Stimulated activated naive CD4-positive, alpha-beta T cell (primary cell): ENCODE measurements at places on chromosomes 4 and X.

- no peak for DNase-seq
Measured at GRCh38 chr4:1728061-1728980, 7.0 kb downstream of the TACC3 start.

DNA sequence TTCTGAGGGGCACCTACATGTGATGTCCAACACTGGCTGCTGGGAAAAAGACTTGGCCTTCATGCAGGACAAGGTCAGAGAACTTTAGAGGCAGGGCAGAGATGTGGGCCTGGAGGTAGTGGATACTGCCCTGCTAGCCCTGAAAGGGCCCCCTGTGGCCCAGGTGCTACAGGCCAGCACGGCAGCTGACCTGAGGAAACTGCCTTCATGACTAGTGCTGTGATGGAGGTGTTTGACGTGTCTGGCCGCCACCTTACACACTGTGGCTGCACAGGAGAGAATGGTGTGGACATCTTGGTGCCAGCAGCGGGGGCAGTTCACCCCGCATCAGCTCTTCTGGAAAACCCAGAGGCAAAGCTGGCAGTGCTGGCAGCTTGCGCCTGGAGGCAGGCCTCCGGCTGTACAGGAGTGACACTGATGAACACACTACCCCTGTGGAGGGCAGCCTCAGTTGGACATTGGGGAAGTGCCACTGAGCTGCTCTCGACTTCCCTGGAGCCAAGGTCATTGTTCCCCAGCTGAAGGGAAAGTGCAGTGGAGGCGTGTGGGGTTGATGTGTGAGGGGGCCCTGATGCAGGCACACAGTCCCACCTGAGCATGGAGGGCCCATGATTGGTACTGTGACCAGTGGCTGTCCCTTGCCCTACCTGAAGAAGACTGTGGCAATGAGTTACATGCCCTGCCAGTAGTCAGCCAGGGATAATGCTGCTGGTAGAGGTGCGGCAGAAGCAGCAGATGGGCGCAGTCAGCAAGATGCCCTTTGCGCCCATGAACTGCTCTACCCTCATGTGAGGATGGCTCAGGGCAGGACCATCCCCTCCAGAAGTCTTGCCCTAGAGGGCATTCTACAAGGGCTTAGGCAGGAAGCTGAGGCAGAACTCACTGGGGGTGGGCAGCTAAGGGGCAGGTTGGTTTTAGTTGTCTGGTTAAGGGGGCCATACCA is 36.9 kb downstream of the COQ2 start:
- no peak for DNase-seq

- no peak for DNase-seq
Measured at GRCh38 chrX:40420899-40421729, 159.7 kb upstream of the ATP6AP2 start.

- DNase-seq, result no peak
Measured at GRCh38 chr4:144906181-144906925, 191.6 kb downstream of the ANAPC10 start.
